NCI-H1105 treated with DMSO at 0.1 percent for 48 hours (cell line): ENCODE measurements at places on chromosomes 7 and 10.

DNA sequence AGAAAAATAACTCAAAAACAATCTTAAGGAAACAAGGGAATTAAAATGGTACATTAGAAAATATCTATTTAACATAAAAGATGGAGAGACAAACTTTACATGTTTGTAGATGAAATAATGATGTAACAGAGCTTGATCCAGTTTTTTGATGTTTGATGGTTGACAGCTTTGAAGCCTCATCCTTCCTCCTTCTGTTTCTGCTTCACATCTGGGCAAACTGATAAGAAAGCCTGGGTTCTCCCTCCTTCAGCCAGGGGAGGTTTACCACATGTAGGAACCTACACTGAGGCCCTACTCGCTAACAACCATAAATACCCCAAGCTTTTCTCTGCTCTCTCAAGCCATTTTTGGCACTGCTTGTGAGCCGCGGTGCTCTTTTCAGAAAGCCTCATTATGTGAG, 82.8 kb upstream of the ZNF32 start:
- DNase-seq, result no peak

- no peak for DNase-seq
Measured at GRCh38 chr10:63237396-63237795, 104.3 kb downstream of the NRBF2 start.

GRCh38 chr10:59033622-59034021, 142.8 kb upstream of the PHYHIPL start:
- no peak for DNase-seq

DNA sequence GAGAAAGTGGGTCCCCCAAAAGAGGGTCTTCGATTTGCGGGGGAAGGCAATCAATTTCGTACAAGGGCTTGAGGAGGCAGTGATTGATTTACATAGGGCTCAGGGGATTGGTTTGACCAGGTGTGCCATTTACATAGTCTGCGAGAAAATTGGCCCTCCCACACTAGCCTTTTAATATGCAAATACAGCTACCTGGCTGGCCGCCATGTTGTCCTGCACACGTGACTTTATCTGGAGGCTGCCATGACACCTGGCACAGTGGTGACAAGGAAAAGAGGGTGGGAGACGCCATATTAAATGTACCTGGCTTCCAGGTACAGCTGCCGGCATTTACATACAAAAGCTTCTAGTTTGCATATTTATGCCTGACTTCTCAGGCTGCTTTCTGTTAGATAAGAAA, 1577.2 kb upstream of the LRRTM3 start:
- peak; percentile 44 for DNase-seq

DNA sequence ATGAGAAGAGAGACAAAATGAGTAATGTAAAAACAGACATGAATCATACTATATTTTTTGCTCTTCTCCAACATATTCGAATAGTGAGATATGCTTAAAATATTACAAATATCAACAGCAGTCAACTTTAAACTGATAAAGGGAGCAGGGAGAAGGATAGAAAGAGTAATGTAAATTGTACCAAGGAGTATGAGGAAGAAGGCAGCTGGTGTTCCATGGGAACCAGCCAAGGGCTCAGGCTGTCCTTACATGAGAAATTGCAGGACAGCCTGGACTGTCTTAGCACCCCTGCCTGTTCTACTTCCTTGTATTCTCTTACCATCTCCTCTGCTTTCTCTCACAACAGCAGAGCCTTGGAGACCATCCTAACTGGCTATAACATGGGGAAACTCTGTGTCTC, 128.7 kb downstream of the TSPAN12 start:
- no peak for DNase-seq

DNA sequence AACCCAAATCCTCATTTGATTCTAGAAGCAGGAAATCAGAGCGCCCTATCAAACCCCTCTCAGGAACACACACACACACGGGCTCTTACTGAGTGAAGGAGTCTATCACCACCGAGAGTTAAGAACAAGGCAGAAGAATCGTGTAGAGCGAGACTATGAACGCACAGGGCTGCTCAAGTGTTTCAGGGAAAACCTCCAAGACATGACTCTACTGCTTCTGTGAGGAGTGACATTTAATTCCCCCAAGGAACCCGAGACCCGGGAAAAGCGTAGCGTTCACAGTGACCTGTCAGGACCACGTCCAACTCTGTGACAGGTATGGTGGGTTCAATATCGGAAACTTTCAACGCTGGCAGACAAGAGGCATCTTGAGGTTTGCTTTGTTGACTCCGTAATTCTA, 21.6 kb downstream of the PITRM1 start:
- DNase-seq, result no peak

- DNase-seq, result no peak
Measured at GRCh38 chr10:126634347-126634746, 36.1 kb downstream of the C10orf90 start.

GRCh38 chr10:122507616-122508015, 46.3 kb downstream of the HTRA1 start:
- DNase-seq, result no peak
